Esophagus squamous epithelium (tissue), 5 donors: ENCODE measurements at places on chromosomes 16 and 17. TPM values are rescaled to one million over a fixed set of nuclear protein-coding genes. Genes with fewer than 3 reads are reported as not detected.

SLC16A5 gene
- 14.2 TPM for total RNA-seq

DNA sequence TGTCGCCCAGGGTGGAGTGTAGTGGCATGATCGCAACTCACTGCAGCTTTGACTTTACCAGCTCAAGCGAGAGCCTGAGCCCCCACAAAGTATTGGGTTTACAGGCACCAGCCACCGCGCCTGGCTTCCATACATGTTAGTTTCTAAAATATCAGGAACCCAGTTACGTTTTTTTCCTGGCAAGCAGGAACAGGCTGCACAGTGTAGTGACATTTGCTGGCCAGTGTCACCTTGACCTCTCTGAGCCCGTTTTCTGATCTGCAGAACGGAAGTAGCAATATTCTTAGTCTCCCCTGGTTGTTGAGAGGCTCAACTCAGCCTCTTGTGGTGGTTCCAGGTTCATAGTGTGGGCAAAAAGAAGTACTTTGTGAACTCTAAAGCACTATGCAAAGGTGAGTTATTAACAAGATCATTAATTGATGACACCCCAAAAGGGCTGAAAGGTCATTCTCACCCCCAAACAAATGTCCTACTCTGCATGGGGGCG, 15.6 kb downstream of the IGF2BP1 start:
- DNase-seq: no peak

CCL5 gene
- total RNA-seq: 2.0 TPM

STAC2 gene
- 0.19 TPM for total RNA-seq

DNA sequence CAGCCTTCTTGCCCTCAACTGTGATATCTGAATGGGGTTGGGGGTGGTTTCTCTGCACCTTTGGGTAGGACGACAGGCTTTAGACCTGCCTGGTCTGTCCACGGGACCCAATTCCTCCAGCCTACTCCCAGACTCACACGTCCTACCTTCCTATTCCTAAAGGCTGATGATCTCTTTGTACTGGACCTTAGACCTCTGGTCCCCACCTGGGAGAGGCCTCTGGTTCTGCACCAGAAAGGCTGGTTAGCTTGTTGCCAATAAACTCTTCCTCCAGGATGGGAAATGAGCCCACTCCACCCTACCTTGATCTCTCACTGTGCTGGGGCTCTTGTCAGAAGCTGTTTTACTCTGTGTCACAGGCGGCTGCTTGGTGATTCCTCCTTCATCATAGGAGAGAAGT, 14.4 kb downstream of the FBF1 start:
- no peak for DNase-seq

PERCC1 gene
- total RNA-seq: not detected

GRCh38 chr16:89322321-89323119, 105.0 kb downstream of the ZNF778 start:
- no peak for DNase-seq

- no peak for DNase-seq
These were observed 262.9 kb upstream of the SDK2 start for GRCh38 chr17:73906896-73907870.

DNA sequence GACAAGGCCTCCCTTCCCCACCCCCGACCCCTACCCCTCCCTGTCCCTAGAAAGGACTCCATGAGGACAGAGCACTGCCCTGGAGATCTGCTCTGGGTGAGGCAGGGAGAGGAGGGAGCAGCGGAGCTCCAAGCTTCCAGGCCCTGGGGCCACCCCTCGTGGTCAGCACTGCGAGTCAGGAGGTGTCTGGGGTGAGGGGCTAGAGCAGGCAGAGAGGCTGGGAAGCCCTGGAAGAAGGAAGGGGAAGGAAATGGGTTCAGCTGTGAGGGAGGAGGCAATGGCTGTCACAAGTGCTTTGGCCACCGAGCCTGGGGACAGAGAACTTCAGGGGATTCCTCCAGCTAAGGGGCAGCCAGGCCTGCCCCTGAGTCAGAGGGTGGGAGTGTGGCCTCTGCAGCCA, 28.2 kb upstream of the DNAI2 start:
- DNase-seq: no peak

PPL gene
- total RNA-seq: 504 TPM

GRCh38 chr17:79014158-79014758, 4.7 kb upstream of the CANT1 start:
- no peak for DNase-seq

CCNF gene
- total RNA-seq: 5.9 TPM

DNA sequence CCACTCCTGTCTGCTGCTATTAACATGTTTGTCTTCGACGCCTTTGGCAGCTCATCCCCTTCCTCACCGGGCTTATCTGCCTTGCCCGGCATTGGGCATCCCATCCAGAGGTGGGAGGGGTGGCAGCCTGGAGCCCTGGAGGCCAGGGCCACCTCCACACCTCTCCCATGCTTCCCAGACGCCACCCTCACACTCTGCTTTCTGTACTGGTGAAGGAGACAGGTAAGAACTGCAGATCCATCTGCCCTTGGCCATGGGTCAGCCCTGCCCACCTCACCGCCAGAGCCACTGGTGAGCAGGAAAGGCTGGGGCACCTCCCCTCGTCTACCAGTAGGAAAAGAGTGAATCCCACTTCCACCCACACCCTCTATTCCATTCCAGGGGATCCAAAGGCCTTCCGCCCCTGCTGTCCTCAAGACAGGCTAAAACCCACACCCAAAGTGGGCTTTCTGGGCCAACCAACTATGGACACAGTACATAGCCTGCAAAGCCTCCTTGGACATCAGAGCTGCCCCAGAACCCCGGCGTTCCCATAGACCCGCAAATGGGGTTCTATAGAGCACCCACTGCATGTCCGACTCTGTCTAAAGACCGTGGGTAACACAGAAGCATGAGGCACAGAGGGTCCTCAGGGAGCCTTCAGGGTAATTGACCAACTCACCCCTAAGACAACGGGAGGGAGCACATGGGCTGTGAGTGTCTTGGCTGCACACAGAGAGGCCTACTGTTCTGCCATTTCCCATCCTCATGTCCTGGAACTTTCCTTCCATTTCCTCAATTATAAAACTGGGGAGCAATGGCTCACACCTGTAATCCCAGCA, 23.4 kb upstream of the RBFOX3 start:
- DNase-seq: no peak

HOXB6 gene
- total RNA-seq: not detected

DNA sequence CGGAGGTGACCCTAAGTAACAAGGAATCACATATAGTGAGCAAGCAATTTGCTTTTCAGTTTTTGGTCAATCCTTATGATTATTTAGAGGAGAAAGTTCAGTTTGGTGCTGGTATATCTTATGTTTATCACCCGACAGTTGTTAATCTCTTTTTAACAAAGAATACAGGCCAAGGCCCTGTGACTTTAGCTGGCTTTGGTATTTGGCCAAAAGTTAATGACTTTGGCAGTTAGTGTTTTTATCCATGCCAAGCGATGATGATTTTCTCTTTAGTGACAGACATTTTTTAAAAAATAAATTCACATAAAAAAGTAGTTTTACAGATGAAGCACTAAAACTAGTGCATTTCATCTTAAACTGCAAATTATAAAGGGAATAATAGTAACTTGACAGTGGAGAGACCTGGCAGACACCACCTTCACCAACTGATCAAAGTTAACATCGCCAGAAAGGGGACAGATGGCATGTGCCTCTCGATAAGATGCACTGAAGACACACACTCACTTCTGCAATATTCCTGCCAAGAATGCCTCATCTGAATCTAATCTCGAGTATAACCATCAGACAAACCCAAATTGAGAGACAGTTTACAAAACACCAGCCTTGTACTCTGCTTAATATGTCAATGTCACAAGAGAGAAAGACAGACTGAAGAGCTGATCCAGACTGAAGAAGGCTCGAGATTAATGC, 6.9 kb downstream of the DEXI start:
- no peak for DNase-seq

DNA sequence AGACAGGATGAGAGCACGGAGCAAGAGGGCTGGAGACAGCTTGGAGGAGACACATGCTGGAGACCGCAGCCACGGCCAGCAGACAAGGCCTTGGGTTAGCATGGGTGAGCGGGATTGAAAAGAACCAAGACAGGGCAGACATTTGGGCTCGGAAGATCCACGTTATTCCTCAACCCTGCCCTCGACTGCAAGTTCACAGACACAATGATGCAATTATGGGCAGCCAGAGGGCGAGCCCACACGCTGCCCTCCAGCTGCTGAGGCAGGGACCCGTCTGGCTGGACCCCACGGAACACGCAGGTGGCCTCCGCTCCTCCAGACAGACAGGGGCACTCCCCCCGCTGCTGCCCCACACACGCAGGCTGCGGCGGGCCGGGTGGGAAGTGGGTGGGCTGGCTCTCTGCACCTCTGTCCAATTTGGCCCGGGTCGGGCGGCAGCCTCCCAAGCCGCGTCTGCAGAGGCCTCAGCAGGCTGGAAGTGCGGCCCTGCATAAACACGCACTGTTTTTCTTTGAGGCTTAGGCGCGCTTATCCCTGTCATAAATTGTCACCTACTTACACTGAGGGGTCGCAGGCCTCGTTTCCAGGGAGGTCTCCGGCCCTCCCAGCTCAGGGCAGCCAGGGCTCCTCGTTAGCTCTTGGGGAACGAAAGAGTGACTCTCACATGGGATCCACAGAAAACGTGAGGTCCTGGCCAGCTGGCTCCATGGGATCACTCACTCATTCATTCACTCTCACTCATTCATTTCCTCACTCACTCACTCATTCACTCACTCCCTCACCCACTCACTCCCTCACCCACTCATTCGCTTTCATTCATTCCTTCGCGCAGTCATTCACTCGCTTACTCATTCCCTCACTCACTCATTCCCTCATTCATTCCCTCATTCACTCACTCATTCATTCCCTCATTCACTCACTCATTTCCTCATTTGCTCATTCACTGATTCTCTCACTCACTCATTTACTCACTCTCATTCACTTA, 303.9 kb downstream of the C16orf95 start:
- no peak for DNase-seq

DNA sequence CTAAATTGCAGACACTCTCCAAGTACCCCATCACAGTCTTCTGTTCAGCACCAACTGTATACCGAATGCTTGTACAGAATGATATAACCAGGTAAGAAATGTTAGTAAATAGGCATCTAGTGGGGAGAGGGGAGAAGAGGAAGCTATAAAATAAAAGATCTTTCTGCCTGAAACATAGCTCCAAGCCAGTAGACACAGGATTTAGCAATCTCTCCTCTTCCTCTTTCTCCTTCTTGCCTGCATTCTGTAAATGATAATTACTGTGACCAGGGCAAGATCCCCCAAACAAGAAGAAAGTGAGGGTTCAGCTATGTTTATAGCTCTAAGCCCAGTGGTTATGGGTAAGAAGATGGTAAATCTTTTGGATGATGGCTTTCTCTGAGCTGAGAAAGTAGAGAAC, 17.9 kb downstream of the ACSM3 start:
- no peak for DNase-seq

- no peak for DNase-seq
These were observed 1.0 kb upstream of the MPDU1 start for GRCh38 chr17:7582396-7583252.

- DNase-seq: no peak
These were observed 1.3 kb upstream of the CENPV start for GRCh38 chr17:16354585-16354984.

OR2C1 gene
- not detected for total RNA-seq
